Liver (tissue), 10 donors: ENCODE measurements at places on chromosomes 12 and 14.
A peak's percentile ranks its signal among the peaks of the same experiment; 100 is the strongest.

DNA sequence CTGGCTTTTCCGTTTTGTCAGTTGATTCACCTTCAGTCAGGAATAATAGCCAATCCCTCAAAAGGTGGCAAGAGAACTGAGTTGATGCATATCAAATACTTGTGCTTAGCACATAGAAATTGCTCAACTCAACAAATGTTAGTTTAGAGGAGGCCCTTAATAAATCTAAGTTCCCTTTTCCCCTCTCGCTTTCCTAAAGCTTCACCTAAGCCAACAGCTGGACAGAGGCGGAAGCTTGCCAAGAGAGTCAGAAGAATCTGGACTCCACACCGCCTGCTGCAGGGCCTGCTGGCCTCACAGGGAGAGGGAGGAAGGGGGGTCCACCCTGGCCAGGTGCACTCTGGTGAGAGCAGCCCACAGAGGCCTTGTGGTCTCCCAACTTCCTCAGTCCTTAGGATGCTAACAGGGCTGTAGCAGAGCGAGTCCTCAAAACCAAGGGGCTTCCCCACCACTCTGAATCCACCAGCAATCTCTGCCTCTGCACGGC is 213.1 kb downstream of the CHST11 start:
- no peak for DNase-seq

DNA sequence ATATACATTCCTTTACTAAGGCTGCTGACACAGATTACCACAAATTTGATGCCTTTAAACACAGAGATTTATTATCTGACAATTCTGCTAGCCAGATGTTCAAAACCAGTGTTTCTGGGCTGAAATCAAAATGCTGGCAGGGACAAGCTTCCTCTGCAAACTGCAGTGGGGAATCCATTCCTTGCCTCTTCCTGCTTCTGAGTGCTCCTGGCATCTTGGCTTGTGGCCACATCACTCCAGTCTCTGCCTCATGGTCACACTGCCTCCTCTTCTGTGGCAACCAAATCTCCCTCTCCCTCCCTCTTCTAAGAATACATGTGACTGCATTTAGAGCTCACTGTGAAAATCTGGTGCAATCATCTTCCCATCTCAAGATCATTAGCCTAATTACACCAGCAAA is 235.7 kb downstream of the TTC8 start:
- DNase-seq, result no peak

- DNase-seq, result no peak
Observed at GRCh38 chr12:112971248-112971647, 7.1 kb upstream of the OAS2 start.

- DNase-seq, result no peak
Observed at GRCh38 chr12:31872831-31873604, 86.2 kb upstream of the RESF1 start.

- peak; percentile 55 for DNase-seq
Observed at GRCh38 chr14:47278233-47278842, 397.1 kb downstream of the MDGA2 start.

- DNase-seq, result no peak
Observed at GRCh38 chr12:128794661-128795529, 28.9 kb downstream of the SLC15A4 start.

DNA sequence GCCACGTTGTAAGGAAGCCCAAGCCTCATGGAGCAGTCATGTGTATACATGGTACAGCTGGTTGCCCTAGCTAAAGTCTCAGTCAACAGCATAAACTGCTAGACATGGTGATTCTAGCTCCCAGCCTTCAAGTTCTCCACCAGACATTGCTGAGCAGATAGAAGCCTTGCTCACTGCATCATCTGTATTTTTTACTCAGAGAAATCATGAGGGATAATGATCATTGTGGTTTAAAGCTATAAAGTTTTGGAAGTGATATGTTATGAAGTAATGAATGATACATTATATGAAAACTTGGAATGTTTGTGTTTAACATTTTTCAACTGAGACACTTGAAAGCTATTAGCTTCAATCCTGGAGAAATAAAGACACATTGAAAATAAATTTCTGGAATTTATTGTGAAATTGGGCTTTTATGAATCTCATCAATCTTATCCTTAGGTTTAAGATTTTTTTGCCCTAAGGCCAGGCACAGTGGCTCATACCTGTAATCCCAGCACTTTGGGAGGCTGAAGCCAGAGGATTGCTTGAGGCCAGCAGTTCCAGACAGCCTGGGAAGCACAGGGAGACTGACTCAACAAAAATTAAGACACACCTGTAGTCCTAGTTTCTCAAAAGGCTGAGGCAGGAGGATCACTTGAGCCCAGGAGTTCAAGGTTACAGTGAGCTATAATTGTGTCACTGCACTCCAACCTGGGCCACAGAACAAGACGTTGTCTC is 5.6 kb upstream of the NFATC4 start:
- no peak for DNase-seq

- no peak for DNase-seq
Observed at GRCh38 chr12:124747426-124748161, 116.1 kb downstream of the SCARB1 start.

GRCh38 chr12:110337912-110338710 is 57.1 kb downstream of the ATP2A2 start:
- DNase-seq, result no peak

- DNase-seq, result no peak
Observed at GRCh38 chr12:127260999-127261398, 1006.0 kb upstream of the TMEM132C start.

GRCh38 chr12:57280211-57281062 is 29.4 kb upstream of the STAC3 start:
- no peak for DNase-seq

DNA sequence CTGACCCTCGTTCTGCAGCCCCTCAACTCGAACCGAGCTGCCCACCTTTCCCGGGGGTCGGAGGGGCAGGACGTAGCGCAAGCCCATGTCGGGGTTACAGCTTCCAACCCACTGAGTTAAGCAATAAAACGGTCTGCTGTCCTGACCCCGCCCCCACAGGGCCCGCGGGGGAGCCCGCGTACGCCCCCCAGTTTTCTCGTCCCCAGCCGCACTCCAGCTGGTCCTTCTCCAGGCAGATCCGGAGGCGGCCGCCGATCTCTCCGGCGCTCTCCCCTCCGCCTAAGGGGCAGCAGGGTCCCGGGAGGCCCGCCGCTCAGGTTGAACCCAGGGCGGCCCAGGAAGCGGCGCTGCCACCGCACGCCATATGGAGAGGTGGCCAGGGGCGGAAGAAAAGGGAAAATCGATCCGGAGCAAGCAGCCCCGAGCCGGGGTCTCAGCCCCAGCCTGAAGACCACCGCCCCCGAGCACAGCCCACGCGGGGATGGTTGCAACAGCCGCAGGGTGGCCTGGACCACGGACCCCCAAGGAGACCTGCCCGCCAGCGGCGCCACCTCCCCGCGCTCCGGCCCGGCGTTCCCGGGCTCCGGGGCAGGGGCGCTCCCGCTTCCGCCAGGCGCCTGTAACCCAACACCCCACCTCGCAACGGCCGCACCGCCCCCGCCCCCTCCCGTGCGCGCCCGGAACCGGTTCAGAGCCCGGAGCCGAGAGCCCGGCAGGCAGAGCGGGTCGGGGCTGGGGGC is 760 bp downstream of the ACTN1 start:
- peak; percentile 67 for DNase-seq

- DNase-seq, result no peak
Observed at GRCh38 chr12:20757-21156, 45.8 kb upstream of the IQSEC3 start.

GRCh38 chr14:104317975-104318557 is 179.7 kb downstream of the KIF26A start:
- no peak for DNase-seq

- no peak for DNase-seq
Observed at GRCh38 chr12:8054816-8055215, 11.3 kb downstream of the C3AR1 start.

DNA sequence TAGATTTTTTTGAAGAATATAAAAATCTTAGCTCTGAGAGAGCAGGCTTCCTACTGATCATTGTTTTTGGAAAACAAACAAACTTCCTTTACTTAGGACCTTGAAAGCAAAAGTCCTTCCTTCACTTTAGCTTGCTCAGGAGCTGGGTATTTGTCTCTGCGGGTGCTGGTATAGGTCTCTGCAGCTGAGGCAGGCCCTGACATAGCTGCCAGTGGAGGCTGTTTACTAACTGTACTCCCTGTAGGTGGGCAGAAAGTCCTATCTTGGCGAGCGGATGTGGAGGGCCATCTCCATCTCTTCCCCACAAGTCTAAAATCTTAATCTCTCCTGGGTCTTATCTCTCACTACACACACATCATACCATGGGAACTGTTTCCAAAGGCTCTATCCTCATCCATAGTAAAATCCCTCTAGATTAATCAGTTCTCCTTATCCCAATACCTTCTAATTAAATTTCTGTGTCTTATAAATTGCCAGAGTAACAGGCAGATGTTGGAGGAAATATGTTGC is 4.1 kb upstream of the MIA2 start:
- no peak for DNase-seq
